ENCODE measurements at places on chromosomes 6 and 20.

DNA sequence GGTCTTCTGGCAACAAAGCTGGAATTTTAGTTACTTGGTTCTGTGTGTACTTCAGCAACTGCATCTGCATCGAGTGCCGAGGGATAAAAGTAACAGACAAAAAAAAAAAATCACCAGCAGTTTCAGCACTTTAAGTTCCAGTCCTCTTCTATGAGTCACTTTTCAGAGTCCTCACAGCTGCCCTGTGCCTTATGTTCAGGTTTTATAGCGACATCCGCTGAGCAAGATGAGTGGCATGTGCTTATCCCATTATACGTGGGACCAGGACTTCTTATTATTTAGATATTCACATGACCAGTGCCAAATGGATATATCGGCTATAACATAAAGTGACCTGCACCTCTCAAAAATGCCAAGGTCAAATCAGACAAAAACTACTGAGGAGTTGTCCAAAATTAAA lies 242.9 kb downstream of the FOXA2 start:
- peak; percentile 55 for DNase-seq

- DNase-seq: no peak
These were observed 82.7 kb upstream of the DUSP22 start for GRCh38 chr6:209432-210103.

DNA sequence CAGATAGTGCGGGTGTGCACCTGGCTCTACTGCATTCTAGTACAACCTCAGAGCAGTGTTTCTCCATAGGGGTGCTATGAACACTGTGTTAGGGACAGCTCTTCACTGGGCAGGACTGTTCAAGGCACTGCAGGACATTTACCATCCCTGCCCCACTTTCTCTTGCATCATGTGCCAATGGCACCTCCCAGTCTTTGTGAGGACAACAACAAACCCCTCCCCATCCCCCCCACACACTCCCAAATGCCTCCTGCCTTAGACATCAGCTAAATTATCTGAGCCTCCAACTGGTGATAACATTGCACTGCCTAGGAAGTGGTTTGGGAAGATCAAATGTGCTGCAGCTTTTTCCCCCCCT lies 98.9 kb downstream of the FYN start:
- peak; percentile 9 for DNase-seq

- DNase-seq: peak; percentile 67
These were observed 156.1 kb downstream of the MRPL14 start for GRCh38 chr6:43970913-43971775.

DNA sequence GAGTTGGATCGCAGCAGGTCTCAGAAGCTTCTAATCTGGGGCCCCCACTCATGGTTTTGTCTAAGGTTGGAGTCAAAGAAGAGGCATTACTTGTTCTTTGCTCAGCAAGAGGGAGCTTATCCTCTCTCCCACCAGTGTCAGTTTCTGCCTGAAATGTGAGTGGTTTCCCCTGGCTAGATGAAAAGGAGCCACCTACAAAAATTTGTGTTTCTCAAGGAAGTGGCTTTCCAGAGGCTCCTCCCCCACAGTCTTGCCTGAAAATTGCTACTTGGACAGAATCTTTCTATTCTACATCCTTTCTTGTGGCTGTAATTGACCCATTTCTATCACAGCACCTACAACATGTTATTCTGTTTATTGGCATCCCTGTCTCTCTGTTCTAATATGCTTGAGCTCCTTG lies 37.9 kb downstream of the SCML4 start:
- no peak for DNase-seq

GRCh38 chr20:63690898-63691710 lies 5.3 kb upstream of the TNFRSF6B start:
- no peak for DNase-seq

DNA sequence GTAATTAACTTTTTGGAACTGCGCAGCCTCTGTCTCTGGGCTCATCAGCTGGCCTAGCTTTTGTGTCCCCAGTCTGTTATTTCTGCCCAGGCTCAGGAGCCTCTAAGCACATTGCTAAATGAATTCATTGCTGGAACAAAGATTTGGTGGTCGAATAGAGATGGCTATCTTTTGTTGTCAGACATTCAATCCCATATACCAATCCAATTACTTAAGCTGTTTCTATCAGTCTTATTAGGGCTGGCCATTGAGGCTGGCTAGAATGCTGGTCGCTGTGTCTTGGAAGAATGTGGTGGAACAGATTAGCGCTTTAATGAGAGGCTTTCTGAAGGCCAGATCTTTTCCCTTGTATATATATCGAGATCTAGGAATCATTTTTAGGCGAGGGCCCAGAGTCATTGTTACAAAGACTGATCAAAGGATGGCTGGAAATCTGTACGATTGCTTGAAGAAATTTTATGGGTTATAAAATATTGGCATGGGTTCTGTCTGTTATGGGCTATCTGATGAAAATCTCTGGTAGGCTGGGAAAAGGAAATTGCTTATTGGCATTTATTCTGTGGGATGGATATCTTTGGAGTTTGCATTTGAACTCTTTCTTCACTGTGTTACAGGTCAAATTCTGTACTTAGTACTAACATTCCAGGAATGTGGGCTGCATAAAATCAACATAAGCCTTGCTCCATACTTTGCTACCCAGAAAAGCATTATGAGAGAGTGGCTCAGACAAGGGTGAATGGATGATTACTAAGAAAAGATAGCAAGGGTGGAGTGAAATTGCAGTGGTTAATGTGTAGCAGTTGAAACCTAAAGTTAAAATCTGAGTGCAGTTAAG lies 34.8 kb upstream of the JAG1 start:
- peak; percentile 65 for DNase-seq

- DNase-seq: no peak
These were observed 472.3 kb upstream of the CITED2 start for GRCh38 chr6:139846538-139847456.

DNA sequence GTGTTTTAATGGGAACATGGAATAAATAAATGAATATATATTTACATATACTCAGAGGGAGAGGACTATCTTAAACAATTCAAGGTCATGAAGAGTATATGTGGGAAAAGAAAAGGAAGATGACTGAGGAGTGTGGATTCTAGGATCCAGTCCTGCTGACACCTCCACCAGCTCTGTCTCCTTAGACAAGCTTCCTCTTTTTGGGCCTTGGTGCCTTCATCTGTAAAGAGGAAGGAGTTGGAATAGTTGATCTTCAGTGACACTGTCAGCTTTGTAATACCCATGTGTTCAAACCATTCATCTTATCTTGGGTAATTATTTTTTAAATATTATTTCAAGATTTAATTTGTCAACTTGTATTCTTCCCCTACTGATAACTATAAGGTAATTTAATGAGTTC lies 338.0 kb downstream of the ADGRB3 start:
- no peak for DNase-seq

GRCh38 chr6:107692351-107692750 lies 131.8 kb downstream of the SCML4 start:
- peak; percentile 15 for DNase-seq

DNA sequence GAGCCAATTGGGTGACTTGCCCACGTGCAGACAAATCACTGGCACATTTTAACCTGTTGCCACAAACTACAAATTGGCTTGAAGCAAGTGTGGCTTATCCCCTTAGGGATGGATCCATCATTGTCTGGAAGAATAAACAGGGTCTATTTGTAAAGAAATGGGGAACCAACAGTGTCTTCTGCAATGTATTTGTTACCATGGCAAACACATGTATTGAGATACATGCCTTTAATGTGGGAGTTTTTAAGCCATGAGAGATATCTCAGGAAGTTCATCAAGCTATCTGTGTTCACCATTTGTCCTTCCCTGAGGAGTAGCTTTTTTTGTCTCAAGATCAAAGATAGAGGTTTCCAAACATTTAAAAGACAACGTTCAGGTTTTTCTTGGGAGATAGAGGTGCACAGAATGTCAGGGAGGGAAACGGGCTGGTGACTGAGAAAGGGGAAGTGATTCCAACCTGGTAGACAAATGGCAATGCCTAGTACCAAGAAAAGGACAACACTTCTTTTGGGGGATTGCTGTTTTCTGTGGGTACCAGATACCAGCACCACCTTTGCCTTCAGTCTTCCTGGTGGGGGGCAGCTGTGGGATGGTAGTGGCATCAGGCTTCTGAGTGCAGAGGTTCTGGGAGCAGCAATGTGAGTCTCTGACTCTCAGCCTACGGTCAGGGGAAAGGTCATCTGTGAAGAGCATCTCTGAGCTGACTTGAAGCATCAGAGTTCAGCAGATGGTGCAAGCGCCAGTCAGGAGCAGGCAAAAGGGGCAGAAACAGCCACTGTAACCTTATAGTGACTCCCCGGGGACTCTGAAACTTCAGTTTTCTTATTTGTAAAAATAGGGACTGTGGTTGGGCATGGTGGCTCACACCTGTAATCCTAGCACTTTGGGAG lies 20.1 kb upstream of the BCAS1 start:
- no peak for DNase-seq

DNA sequence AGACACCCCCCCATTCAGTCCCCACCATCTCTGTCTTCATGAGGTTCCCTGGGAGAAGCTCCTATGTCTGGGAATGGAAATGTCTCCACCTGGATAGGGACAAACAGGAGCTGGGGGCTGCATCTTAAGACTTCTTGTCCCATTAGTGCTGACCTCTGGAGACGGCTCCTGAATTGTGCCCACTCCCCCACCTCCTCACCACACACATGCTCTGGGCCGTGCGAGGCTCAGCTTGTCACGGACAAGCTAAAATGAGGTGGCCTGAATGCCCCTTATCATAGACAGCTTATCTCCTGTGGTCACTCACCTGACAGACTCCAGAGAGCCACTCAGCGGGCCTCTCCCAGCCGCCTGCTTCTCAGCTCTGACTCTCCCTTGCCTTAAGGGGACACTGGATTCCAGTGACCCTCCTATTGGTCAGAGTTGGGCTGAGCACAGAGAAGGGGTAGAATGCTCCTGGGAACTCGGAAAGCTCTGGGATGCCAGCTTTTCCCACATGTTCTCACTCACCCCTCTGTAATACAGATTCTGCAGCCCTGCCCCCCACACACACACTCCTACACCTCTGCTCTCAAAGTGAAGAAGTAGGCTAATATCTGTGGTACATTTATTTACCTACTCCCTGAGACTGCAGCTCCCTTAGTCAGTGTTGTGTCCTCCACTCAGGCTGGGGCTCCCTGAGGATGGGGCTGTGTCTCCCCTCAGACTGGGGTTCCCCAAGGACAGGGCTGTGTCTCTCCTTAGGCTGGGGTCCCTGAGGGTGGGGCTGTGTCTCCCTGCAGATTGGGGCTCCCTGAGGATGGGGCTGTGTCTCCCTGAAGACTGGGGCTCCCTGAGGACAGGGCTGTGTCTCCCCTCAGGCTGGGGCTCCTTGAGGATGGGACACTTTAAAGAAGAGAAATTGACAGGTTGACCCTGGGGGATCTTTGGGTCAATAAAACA lies 167.5 kb downstream of the VEGFA start:
- no peak for DNase-seq

DNA sequence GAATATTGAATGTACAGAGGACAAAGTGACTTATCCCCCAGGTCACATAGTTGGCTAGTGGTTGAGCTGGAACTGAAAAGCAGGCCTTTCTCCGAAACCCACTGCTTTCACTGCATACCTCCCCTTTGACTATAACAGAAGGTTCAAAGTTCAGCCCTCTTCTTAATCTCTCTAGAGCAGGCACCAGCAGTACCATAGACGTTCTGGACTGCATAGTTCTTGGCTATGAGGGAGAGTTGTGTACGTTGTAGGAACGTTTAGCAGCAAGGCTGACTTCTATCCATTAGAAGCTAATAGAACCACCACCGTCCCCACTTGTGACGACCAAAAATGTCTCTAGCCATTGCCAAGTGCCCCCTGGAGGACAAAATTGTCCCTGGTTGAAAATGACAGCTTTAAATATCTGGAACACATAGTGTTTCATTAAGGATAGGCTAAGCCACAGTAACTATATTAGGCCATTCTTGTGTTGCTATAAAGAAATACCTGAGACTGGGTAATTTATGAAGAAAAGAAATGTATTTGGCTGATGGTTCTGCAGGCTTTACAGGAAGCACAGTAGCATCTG lies 123.8 kb upstream of the MTHFD1L start:
- peak; percentile 19 for DNase-seq

DNA sequence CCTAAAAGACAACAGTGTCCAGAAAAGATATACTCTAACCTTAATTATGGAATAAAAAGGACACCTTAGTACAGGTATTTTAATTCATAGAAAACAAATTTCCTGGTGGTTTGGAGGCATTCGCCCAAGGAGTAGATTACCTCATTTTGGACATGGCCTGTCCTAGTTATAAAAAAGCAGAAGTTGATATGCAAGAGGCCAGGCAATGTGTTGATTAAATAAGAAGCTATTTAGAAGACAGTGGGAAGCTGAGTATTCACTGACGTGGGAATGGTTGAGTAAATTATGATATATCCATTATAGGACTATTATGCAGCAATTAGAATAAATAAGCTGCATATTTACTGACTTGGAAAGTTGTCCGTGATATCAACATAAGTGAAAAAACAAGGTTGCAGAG lies 314.9 kb downstream of the ALDH8A1 start:
- no peak for DNase-seq

GRCh38 chr6:31037682-31038081 lies 27.4 kb downstream of the MUC22 start:
- peak; percentile 47 for DNase-seq

DNA sequence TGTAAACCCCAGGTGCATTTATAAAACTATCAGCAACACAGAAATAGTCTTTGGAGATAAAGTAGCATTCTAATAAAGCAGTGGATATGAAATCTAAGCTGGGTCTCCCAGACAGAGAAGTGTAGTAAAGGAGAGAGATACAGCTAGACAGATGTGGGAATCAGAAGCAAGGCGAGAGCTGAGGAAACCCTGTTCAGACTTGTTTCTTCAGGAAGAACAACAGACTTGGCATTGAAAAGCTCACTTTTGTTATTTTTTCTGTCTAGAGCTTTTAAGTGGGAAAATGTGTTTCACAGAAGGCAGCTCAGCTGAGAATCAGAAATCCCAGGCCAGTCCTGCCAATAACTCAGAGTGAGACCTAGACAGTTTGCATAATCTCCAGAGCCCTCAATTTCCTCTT lies 52.9 kb downstream of the SLC35B3 start:
- peak; percentile 54 for DNase-seq

DNA sequence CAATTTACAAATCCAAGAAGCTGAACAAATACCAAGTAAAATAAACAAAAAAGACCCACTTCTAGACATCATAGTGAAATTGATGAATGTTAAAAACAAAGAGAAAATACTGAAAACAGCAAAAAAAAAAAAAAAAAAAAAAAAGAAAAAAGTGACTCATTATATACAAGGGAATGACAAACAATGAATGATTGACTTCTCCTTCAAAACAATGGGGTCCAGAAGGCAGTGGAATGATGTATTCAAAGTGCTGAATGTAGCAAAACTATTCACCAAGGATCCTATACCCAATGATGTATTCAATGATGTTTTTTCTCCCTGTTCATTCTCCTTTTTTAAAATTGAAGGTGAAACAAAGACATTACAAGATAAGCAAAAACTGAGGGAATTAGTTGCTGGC lies 650.0 kb downstream of the UTRN start:
- no peak for DNase-seq

Data from epithelial cell of esophagus (primary cell).